Ovary (tissue), 10 donors: ENCODE measurements at places on chromosomes 3 and 15. TPM values are rescaled to one million over a fixed set of nuclear protein-coding genes. Genes with fewer than 3 reads are reported as not detected.

DNA sequence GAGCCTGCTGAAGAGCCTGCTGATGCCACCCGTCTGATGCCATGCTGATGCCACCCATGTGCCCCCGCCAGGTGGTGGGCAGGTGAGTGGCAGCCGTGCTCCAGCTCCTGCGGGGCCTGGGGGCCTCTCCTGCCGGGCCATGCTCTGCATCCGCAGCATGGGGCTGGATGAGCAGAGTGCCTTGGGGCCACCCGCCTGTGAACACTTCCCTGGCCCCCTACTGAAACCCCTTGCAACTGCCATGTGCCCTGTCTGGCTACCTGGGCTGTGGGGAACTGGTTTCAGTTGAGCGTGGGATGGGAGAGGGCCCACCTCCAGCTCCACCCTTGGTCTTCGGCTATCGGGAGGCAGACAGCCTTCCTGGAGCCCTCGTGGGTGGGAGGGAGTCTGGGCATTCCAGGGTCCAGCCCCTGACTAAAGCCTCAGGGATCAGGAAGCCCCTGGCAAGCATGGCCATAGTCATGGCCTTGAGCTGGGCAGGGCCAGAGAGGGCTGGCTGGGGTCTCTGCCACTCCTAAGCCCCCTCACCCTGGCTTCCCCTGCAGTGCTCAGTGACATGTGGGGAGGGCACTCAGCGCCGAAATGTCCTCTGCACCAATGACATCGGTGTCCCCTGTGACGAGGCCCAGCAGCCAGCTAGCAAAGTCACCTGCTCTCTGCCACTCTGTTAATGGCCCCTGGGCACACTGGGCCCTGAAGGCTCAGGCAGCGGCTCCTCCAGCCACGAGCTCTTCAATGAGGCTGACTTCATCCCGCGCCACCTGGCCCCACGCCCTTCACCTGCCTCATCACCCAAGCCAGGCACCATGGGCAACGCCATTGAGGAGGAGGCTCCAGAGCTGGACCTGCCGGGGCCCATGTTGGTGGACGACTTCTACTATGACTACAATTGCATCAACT, 92.2 kb downstream of the TBC1D2B start:
- H3K27me3 ChIP-seq = no peaks in the 10 kb centered on the region
- DNase-seq = peak; percentile 20
- H3K36me3 ChIP-seq = no peaks in the 10 kb centered on the region
- H3K4me3 ChIP-seq = no peak overlapping the region

DNA sequence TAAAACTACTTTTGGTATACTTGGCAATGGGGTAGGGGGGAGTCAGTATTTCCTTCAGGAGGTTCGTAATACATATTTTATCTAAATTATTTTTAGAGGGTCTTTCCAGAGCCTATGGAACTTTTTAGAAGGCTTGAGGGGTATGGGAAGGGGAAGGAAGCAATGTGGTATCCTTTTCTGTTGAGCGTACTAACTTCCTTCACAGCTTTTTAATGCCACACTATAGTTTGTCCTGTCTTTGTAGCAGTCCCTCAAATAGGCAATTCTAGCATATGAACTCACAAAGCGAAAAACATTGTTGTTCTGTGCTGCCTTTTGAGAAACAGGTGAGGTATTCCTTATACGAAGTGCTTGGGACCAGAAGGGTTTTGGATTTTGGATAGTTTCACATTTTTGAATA, 22.3 kb upstream of the P2RY13 start:
- no peak overlapping the region for H3K4me3 ChIP-seq
- H3K36me3 ChIP-seq = no peaks in the 10 kb centered on the region
- DNase-seq = no peak
- H3K27me3 ChIP-seq = peaks cover under 1% of the 10 kb centered on the region

DNA sequence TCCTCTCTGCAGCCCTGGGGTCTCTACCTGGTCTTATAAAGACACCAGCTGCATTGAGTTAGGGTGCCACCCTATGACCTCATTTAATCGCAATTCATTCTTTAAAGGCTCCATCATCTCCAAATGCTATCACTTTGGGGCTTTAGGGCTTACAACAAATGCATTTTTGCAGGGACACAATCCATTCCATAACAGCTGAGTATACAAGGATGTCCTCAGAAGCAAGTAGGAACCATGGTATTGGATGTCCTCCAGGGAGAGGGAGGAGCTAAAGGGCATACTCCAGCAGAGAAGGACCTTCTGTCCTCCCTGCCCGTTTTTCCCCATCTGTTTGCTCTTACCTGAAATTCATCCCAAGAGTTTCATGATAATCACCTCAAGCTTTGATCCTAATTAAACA, 30.3 kb downstream of the UMPS start:
- no peak overlapping the region for H3K4me3 ChIP-seq
- no peaks in the 10 kb centered on the region for H3K36me3 ChIP-seq
- no peak for DNase-seq
- no peaks in the 10 kb centered on the region for H3K27me3 ChIP-seq
- peak overlapping the region; percentile 33 for H3K27ac ChIP-seq
- H3K4me1 ChIP-seq = no peaks in the 10 kb centered on the region

SLC22A13 gene
- total RNA-seq = not detected

SRGAP3 gene
- total RNA-seq = 16.2 TPM

GRCh38 chr15:35000511-35000910, 12.4 kb upstream of the ZNF770 start:
- no peak overlapping the region for H3K27ac ChIP-seq
- DNase-seq = no peak
- H3K27me3 ChIP-seq = no peaks in the 10 kb centered on the region

DNA sequence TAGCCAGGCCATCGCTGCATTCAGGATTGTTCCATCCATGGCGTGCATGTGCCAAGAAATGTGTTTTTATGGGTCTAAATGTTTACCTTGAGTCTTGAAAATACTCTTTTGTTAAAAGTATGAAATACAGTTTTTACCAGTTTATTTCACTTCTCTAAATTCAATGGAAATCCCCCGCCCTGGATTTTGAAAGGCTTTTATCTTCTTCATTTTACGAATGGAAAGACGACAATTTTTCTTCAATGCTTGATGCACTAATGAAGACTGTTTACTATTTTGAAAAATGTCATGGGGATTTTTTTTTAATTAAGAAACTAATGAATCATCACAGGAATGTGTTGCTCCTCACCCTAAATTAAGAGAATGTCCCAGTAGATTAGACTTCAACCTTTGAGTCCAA, 83.5 kb downstream of the FAM81A start:
- H3K4me3 ChIP-seq = no peak overlapping the region
- H3K27me3 ChIP-seq = no peaks in the 10 kb centered on the region
- H3K27ac ChIP-seq = no peak overlapping the region
- no peaks in the 10 kb centered on the region for H3K36me3 ChIP-seq

DNA sequence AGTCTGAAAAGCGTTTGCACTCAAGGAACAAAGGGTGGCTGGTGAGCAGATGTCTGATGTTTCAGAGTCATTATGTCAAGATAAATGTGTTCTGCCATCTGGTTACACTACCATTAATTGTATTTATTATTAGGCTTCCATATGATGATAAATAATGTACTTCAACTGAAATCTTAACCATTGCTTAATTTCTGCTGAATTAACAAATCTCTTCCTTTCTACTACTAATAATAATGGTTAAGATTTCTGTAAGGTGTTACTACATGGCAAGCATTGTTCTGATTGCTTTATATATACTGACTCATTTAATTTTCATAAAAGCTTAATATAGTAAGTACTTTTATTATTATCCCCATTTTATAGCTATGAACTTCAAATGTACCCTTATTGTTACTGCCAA, 68.4 kb upstream of the GALNT15 start:
- H3K36me3 ChIP-seq = no peaks in the 10 kb centered on the region
- H3K4me1 ChIP-seq = peaks cover 7% of the 10 kb centered on the region
- no peak overlapping the region for H3K27ac ChIP-seq
- no peak overlapping the region for H3K4me3 ChIP-seq

CNTN3 gene
- total RNA-seq = 1.6 TPM

DNA sequence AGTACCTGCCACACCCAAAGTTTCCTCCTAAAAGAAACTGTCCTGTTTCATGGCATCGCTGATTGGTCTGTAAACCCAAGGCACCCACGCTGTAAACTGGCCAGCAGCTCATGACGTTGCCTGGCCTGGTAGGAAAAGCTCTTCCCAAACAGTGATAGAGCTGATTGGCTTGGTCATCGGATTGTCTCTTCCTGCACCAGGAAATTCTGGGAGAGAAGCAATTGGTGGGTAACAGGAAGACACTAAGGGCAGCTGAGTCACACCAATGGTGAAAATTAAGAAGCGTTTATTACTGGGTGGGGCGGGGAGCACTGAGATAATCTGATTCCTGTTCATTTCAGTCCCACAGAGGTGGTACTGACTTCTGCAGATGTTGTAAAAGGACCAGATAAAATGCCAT, 31.0 kb downstream of the KLHL6 start:
- DNase-seq = no peak
- H3K27ac ChIP-seq = no peak overlapping the region
- no peak overlapping the region for H3K4me3 ChIP-seq
- H3K4me1 ChIP-seq = no peaks in the 10 kb centered on the region

DNA sequence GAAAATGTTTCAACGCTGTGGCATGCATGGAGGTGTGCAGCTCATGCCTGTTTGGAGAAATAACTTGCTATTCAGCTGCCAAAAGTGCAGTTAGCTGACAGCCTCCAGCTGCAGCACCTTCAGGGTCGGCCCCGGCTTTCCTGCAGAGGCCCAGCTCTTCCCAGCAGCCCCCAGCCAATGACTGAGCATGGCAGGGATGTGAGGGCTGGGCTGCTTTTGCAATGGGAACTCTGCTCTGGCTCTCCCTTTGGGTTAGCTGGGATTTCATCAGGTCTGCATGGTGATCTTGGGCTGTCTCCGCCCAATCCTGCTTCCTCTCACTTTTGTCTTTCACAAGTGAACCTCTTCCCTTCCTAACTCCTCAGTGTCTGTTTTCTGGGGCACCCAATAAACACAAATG, 396.6 kb downstream of the EPHB1 start:
- no peaks in the 10 kb centered on the region for H3K4me1 ChIP-seq
- no peak overlapping the region for H3K4me3 ChIP-seq
- H3K27me3 ChIP-seq = no peaks in the 10 kb centered on the region
- no peak for DNase-seq
- no peak overlapping the region for H3K27ac ChIP-seq

- peak; percentile 24 for DNase-seq
- H3K27me3 ChIP-seq = no peaks in the 10 kb centered on the region
- H3K4me3 ChIP-seq = no peak overlapping the region
- no peaks in the 10 kb centered on the region for H3K4me1 ChIP-seq
These were observed 78.7 kb upstream of the GCNT3 start for GRCh38 chr15:59532770-59533379.

- no peaks in the 10 kb centered on the region for H3K4me1 ChIP-seq
- no peak overlapping the region for H3K27ac ChIP-seq
- DNase-seq = no peak
- no peaks in the 10 kb centered on the region for H3K36me3 ChIP-seq
These were observed 288.5 kb downstream of the VGLL3 start for GRCh38 chr3:86702381-86702958.

- H3K36me3 ChIP-seq = no peaks in the 10 kb centered on the region
- no peaks in the 10 kb centered on the region for H3K27me3 ChIP-seq
- DNase-seq = no peak
- H3K27ac ChIP-seq = no peak overlapping the region
These were observed 834.3 kb downstream of the PLOD2 start for GRCh38 chr3:145326666-145327065.

DNA sequence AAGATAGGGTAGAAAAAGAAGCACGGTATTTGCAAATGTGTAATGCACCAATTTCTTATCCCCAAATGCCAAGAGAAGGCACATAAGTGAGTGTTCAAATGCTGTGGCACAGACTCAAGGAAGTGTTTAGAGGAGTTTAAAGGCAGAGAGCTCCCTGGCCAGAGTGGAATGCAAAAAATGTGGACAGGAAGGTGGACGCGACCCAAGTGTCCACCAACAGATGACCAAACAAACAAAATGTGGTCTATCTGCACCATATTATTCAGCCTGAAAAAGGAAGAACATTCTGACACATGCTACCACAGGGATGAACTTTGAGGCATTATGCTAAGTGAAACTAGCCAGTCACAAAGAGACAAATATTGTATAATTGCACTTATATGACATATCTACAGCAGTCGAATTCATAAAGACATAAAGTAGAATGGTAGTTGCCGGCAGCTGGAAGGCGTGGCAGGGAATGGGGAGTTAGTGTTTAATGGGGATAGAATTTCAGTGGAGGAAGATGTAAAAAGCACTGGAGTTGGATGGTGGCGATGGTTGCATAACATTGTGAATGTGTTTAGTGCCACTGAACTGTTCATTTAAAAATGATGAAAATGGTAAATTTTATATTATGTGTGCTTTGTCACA, 126.6 kb downstream of the SRGAP3 start:
- H3K4me1 ChIP-seq = no peaks in the 10 kb centered on the region
- H3K27me3 ChIP-seq = no peaks in the 10 kb centered on the region
- H3K4me3 ChIP-seq = no peak overlapping the region
- no peaks in the 10 kb centered on the region for H3K36me3 ChIP-seq

SYNPR gene
- not detected for total RNA-seq

IQCF5 gene
- not detected for total RNA-seq

- H3K36me3 ChIP-seq = no peaks in the 10 kb centered on the region
- no peaks in the 10 kb centered on the region for H3K4me1 ChIP-seq
- H3K27me3 ChIP-seq = no peaks in the 10 kb centered on the region
- DNase-seq = no peak
- H3K27ac ChIP-seq = no peak overlapping the region
- H3K4me3 ChIP-seq = no peak overlapping the region
These were observed 63.3 kb downstream of the DOCK3 start for GRCh38 chr3:50737906-50738598.

C2CD4B gene
- 2.1 TPM for total RNA-seq

GRCh38 chr3:159005137-159005536, 203.3 kb downstream of the MFSD1 start:
- DNase-seq = no peak
- no peaks in the 10 kb centered on the region for H3K27me3 ChIP-seq
- H3K4me1 ChIP-seq = no peaks in the 10 kb centered on the region
- no peak overlapping the region for H3K4me3 ChIP-seq
- H3K36me3 ChIP-seq = no peaks in the 10 kb centered on the region

P2RY1 gene
- total RNA-seq = 11.3 TPM

- no peaks in the 10 kb centered on the region for H3K4me1 ChIP-seq
- no peak overlapping the region for H3K27ac ChIP-seq
- no peaks in the 10 kb centered on the region for H3K36me3 ChIP-seq
- H3K27me3 ChIP-seq = no peaks in the 10 kb centered on the region
- no peak for DNase-seq
These were observed 188.2 kb downstream of the ATP10A start for GRCh38 chr15:25674913-25675312.

USP13 gene
- 19.9 TPM for total RNA-seq
